NCI-H1105 treated with DMSO at 0.1 percent for 48 hours (cell line): ENCODE measurements at places on chromosomes 12 and 14.
A peak's percentile ranks its signal among the peaks of the same experiment; 100 is the strongest.

GRCh38 chr12:10155966-10156365, 16.0 kb downstream of the OLR1 start:
- no peak for DNase-seq

GRCh38 chr12:132386926-132387497, 57.6 kb upstream of the GALNT9 start:
- DNase-seq, result no peak

DNA sequence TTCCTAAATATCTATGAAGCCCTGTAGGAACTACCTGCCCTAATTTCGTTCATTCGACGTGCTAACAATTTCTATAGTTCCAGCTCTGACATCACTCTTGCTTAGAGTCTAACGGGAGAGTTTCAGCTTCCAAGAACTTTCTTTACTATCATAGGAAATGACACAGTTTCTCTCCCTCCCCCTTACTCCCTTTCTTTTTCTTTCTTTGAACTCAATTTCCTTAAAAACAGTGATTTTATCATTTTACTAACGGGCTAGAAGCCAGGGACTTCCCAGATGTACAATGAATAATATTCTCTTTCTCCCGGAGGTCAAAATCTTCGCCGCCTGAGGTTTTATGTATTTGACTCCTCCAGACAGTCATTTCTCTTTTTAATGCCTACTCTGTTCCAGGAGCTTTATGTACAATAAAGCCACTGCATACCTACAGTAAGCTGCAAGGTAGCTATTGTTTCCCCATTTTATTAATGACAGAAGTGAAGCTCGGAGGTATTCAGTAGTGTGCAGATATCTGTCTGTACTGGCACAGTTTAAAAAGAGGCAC, 15.7 kb downstream of the SMCO2 start:
- no peak for DNase-seq

GRCh38 chr12:122918827-122919226, 22.9 kb upstream of the VPS37B start:
- DNase-seq, result no peak

GRCh38 chr14:62269204-62269603, 507.0 kb downstream of the SNAPC1 start:
- no peak for DNase-seq

DNA sequence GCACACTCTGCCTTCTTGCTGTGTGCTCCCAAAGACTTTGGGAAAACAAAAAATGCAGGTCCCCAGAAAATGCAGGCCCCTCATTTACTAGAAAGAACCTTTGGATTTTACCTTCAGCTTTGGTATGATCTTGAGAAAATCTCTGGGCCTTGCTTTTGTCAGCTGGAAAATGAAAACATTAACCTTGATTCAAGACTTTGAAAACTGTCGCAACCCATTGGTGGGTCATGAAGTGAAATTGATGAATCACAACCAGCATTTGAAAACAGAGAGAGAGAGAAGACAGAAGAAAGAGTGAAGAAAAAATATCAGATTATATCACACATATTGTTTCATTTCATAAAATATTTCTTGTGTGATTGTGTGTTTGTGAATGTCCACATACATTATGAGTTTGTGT, 322.5 kb downstream of the ZFP36L1 start:
- DNase-seq, result no peak

GRCh38 chr14:103712633-103713247, 2.5 kb downstream of the XRCC3 start:
- no peak for DNase-seq

- no peak for DNase-seq
Measured at GRCh38 chr14:105533391-105533790, 7.0 kb downstream of the TMEM121 start.

- no peak for DNase-seq
Measured at GRCh38 chr14:23610090-23610814, 25.9 kb upstream of the DHRS2 start.

DNA sequence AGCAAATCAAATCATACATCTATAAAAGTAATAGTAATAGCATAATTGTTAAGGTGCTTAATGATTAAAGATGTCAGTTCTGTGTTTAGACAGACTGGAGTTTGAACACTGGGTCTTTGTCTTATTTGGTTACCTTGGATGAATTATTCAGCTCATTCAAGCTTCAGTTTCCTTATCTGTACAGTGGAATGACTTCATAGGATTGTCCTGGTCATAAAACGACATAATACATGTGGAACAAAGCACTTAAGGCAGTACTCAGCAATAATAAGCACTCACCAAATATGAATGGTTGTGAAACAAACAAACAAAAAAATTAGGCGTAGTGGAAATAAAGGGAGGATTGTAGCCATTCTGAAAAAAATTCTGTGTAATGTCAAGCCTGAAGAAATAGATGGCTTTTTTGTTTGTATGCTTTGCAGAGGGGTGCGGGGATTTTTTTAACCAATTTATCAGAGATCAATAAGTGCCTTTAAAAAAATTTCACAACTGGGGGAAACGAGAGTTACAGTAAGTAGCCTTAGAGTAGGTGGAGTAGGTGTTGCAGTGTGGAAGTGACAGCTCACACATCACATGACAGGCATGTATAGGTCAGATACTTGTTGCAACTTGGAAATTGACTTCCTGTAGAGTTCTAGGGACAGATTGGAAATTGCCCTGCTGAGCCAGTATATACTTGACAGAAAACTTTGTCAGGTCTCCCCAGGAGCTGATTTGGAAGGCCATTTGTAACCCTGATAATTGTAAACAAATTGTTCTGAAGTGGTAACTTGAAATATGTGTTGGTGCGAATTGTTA, 157.7 kb downstream of the SLC15A5 start:
- DNase-seq, result no peak

- no peak for DNase-seq
Measured at GRCh38 chr12:43145481-43145880, 406.5 kb downstream of the ADAMTS20 start.

DNA sequence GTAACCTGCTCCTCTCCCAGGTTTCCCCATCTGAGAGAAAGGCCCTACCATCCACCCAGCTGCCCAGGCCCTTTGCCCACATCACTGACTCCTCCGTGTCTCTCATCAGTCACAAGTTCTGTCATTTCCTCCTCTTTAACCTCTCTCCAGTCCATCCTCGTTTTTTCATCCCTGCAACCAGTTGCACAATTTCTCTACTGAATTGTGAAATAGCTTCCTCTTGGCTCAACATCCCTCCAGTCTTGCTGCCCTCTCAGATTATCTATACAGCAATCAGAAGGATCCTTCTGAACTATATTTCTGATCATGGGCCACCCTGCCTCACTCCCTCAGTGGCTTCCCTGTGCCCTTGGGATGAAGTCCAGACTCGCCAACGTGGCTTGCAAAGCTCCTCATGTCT, 6.8 kb downstream of the FAM161B start:
- no peak for DNase-seq

GRCh38 chr12:28611115-28611435, 420.8 kb downstream of the CCDC91 start:
- no peak for DNase-seq

DNA sequence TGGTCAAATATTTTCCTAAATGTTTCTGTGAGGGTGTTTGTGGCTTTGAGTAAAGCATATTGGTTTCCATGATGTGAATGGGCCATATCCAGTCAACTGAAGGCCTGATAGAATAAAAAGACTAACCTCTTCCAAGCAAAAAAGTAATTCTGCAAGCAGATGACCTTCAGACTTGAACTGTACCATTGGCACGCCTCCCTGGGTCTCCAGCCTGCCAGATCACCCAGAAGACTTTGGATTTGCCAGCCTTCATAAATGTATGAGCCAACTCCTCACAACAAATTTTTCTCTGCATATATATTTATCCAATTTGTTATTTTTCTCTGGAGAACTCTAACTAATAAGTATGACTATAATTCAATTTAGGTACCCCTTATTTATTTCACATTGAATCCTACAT, 190.3 kb downstream of the KIF21A start:
- no peak for DNase-seq

DNA sequence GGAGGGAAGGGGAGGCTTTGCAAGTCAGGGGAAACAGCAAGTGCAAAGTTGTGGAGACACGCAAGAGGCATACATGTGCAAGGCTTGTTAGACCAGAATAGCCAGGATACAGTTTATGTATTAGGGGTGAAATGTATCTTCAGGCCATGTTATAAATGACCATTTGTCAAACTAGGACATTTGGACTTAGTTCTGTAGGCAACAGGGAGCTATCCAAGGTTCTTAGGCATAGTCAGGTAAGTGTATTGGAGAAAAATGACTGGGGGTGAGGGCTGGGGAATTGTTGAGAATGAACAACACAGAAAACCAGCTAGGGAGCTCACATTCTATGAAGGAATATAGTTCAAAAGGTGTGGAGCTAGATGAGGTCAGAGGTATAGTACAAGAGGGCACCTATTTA, 42.5 kb downstream of the TPH2 start:
- no peak for DNase-seq

- peak; percentile 81 for DNase-seq
Measured at GRCh38 chr12:48004053-48004941, at the start of gene COL2A1. Gene COL2A1 (minus strand): TSS chr12:48004476. CDS start chr12:48004321, 155 bp downstream.

- peak; percentile 61 for DNase-seq
Measured at GRCh38 chr12:25958428-25959070, at the start of gene RASSF8. Gene RASSF8 (plus strand): TSS chr12:25958682. CDS start chr12:26055344, 96,662 bp downstream.

DNA sequence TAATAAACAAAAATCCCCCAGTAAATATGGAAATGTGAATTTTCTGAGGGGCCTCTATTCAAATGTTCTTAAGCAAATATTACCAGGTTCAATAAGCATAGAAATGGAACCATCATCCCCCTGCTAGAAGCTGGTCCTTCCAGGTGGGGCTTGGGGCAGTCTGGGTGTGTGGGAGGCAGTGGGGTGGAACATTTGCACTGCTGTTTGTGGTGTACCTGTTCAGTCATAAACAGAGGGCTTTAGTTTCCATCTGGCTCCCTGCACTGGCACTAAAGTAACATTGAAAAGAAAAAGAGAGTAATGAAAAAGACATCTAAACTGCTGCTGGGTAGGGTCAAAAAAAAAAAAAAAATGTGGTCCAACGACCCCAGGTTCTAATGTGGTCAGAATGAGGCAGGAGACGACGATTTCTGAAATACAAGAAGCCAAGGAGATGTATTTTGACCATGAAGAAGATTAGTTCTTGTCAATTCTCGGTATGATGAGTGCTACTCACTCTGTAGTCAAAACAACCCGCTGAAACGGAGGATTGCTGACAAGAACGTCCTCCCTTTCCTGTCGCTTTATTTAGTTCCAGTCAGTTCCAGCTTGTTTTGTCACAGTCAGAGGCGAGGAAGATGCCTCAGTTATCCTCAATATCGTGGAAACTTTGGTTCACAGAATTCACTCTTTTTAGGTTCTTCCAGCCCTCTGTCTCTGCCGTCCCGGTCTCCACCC, 44.2 kb upstream of the MANSC4 start:
- DNase-seq, result no peak

DNA sequence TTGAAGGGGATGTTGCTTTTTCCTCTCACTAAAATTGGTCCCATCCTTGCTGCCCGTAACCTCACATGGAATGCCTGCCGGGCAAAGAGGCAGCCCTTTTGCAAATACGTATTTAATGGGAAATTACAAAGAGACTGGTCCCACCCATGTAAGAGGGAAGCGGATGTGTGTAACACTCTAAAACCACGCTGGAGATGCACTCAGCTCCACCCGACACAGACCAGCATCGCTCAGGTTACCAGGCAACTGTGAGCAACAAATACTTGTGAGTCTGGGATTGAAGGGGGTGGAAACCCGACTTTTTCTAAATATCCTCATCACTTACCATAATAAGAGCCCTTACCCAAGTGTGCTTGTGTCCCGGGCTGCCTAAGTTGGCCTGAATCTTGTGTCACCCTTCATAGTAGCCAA, 47.7 kb downstream of the ELK3 start:
- DNase-seq, result no peak

DNA sequence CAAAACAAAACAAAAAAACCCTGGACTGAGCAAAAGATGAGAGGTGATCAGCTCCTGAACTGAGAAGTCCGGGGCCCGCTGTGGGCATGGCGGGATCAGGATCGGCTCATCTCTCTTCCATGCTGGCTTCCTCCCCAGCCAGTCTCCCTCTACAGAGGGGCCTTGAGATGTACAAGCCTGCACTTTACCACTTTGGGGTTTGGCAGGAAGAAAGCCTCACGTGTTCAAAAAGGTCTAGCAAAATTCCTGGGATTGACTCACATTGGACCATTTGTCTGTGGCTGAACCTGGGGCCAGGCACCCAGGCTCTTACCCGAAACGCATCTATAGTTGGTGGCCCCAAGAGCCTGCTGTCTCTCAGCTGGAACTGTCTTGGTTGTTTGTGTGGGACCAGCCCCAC, 89.0 kb downstream of the SLC24A4 start:
- DNase-seq, result no peak

GRCh38 chr14:93967637-93968250, 8.6 kb downstream of the ASB2 start:
- no peak for DNase-seq

- DNase-seq, result no peak
Measured at GRCh38 chr14:37678916-37679315, 83.5 kb downstream of the TTC6 start.

DNA sequence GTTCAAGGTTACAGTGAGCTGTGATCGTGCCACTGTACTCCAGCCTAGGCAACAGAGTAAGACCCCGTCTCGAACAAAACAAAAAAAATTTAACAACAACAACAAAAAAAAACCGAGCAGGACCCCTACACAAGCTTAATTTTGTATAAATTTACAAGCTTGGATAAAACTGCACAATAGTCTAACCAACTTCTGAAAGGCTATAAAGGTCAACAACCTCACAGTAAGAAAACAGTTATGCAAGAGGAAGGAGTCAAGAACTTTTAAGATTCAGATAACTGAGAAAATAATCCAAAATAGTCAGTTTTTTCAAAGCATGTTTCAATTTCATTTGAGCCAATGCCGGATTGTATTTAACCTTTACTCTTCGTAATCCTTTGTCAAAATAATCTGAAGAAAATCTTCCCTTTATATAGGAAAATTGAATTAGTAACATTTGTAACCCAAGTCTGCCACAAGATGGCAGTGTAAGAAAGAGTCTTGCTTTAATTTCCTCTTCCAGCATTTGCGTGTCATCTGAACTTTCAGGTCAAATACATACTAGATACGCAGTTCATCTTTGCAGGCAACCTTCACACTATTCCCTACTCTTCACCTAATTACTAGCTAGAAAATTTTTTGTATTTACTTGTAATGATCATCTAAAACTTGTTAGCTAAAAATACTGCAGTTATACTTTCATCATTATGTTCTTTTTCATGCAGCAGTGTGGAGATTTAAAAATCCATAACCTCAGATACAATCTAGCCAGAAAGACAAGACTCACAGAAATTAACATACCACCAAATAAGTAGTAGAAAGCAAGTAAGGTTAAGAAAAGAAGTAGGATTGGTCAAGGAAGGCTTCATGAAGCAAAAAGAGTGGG, 5.8 kb downstream of the CCNB1IP1 start:
- peak; percentile 81 for DNase-seq

GRCh38 chr14:65103150-65103760, 938 bp upstream of the MAX start:
- DNase-seq, result peak; percentile 45

GRCh38 chr12:93990832-93991803, 157.3 kb upstream of the PLXNC1 start:
- DNase-seq, result no peak

- DNase-seq, result no peak
Measured at GRCh38 chr14:54781961-54782750, 120.5 kb downstream of the GCH1 start.

- DNase-seq, result no peak
Measured at GRCh38 chr14:32654106-32654505, 284.6 kb upstream of the NPAS3 start.
